ENCODE measurements at places on chromosomes 2 and 18.
A peak's percentile ranks its signal among the peaks of the same experiment; 100 is the strongest.

GRCh38 chr18:26307161-26307773 is 81.0 kb downstream of the TAF4B start:
- peak; percentile 61 for DNase-seq

GRCh38 chr18:50790948-50791347 is 28.9 kb downstream of the MRO start:
- no peak for DNase-seq

- peak; percentile 66 for DNase-seq
These were observed 86.6 kb downstream of the ASB1 start for GRCh38 chr2:238513346-238513745.

GRCh38 chr18:4412286-4412685 is 42.8 kb downstream of the DLGAP1 start:
- no peak for DNase-seq

- DNase-seq, result no peak
These were observed 218.9 kb downstream of the PARD3B start for GRCh38 chr2:204763974-204764703.

DNA sequence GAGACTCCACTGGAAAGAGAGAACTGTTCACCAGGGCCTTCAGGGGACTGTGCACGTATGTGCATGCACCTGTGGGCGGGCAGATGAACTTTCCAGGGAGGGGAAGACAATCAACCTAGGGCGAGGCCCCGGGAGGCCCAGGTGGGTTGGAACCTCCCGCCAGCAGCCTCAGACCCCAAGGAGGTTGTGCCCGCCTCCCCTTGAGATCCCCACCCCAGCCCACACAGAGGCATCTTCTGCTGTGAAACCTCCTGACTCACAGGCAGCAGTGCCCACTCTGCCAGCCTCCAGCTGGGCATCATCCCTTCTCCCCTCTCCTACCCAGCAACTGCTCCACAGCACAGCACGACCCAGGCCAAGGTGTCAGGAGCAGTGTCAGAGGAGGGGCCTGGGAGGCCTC is 54.4 kb downstream of the FAM178B start:
- DNase-seq, result no peak

DNA sequence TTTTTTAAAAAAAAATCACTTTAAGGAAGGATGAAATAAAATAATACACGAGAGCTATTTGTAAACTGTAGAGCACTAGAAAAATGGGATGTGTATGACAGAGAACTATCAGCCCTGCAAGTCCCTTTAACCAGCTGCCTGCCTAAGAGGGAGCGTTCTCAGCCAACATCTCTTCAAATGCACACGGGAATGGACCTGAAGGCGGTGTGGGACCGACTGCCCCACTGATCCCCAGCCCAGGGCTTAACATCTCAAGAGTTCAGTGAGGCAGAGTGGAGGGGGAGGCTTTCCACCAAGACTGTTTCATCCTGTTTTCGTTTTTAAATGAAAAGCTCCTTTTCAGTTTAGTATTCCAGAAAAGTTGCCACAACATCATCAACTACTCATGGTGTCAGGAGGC is 2.2 kb downstream of the INPP4A start:
- DNase-seq, result no peak

DNA sequence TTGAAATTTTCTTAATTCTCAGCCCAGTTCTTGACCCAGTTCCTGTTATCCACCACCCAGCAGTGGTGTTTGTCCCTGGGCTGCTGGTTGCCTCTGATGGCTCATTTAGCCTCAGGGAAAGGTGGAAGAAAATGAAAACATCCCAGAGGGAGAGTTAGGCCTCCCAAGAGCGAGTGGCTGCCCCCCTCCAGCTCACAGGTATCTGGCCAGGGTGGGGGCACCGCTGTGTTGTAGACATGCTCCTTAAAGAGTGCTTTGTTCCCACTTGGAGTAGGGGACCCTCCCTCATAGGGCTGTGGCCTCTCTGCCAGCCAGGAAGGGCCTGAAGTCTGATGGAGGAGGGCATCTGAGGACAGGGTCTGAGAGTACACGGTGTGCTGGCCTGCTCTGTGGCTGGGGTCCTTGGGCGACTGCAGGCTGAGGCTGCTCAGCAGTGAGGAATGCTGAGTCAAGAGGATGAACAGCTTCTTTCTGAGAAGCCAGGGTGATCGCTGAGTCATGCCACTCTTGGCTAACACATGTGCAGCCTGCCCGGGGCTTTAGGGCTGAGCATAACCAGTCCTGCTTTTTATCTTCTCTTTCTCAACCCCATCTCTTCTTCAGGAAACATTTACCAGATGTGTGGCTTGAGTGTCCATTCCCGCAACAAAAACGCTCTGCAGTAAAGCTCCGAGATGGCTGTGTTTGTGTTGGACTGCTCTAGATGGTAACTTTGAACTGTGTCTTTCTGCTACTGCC is 72.3 kb downstream of the IL1R2 start:
- peak; percentile 99 for DNase-seq

DNA sequence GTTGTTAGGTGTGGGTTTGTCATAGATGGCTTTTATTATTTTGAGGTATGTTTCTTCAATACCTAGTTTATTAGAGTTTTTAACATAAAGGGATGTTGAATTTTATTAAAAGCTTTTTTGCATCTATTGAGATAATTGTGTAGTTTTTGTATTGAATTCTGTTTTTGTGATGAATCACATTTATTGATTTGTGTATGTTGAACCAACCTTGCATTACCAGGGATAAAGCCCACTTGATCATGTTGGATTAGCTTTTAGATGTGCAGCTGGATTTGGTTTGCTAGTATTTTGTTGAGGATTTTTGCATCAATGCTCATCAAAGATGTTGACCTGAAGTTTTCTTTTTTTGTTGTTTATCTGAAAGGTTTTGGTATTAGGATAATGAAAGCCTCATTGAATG is 328.2 kb downstream of the ADCYAP1 start:
- no peak for DNase-seq

GRCh38 chr2:11703700-11704099 is 33.7 kb upstream of the NTSR2 start:
- peak; percentile 34 for DNase-seq

GRCh38 chr2:24163601-24164000 is 11.3 kb upstream of the FAM228A start:
- DNase-seq, result no peak

- DNase-seq, result peak; percentile 38
These were observed 138.0 kb downstream of the CTIF start for GRCh38 chr18:48676756-48677368.

- DNase-seq, result no peak
These were observed 189.2 kb downstream of the ZBTB7C start for GRCh38 chr18:48219810-48220499.

GRCh38 chr18:70299393-70299792 is 10.5 kb downstream of the SOCS6 start:
- DNase-seq, result no peak

GRCh38 chr2:200357845-200358244 is 51.4 kb downstream of the SPATS2L start:
- peak; percentile 91 for DNase-seq

DNA sequence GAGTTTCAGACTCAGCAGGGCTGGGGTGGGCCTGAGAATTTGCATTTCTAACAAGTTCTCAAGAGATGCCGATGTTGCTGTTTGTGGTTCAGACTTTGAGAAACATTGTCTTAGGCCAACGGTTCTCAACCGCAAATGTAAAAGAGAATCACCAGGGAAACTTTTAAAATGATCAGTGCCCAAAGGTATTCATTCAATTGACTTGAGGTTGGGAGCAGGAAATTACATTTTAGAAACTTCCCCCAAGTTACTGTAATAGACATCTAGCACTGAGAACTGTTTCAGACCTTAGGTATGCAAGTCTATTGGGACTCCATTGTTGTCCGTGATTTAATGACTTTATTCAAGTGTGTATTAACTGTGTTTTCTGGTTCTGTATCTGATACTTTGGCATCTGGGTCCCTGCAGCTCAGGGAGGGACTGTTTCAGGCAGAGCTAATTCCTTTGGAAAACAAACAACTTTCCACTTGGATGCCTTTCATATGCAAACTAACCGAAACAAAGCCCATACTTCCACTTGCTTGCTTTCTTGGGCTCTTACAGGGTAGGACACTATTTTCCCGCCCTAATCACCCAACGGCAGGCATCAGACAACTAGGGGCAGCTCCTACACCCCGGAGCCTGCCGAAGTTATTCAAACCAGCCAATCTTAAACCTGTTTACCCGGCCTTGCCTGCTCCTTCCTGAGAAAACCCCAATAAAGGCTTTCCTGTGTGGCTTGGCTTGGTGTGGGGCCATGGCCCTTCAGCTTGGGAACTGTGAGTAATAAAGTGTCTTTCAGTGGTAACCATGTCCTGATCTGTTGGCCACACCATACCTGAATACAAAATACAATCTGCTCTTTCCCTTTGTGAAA is 97.6 kb downstream of the POLE4 start:
- peak; percentile 88 for DNase-seq

GRCh38 chr2:141187075-141187439 is 943.8 kb downstream of the LRP1B start:
- DNase-seq, result no peak

GRCh38 chr18:72675394-72675793 is 131.3 kb upstream of the CBLN2 start:
- peak; percentile 5 for DNase-seq

GRCh38 chr2:179393481-179393880 is 128.8 kb upstream of the SESTD1 start:
- peak; percentile 21 for DNase-seq

GRCh38 chr18:79962311-79962710 is 2.1 kb upstream of the HSBP1L1 start:
- peak; percentile 42 for DNase-seq

DNA sequence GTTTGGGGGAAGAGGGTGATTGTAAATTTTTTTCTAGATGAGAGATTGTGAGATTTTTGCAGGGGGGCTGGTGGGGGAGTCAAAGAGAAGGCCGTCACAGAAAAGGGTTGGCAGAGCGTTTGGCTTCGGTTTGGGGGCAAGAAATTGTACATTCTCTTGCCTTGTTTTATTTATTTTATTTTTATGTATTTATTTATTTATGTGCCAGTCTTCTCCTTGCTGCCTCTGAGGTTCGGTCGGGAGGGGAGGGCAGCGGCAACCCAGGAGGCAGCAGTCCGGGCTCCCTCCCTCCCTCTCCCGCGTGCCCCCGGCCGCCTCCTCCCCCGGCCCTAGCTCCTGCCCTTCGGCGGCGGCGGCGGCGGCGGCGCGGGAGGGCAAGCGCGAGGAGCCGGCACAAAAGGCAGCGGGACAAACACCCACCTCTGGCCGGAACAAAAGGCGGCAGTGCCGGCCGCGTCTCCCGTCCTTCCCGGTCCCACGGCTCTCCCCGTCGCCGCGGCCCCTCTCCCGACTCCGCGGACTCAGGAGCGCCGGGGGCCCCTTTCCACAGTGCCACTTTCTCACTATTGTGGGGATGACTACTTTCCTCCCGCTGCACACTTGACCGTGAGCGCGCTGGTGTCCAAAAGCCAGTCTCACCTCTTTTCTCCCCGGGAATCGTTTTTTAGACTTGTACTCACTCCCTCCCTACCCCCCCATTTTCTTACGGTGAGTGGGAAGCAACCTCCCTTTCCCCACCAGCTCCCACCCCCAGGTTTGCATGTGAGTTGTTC is 1.2 kb downstream of the BCL11A start:
- DNase-seq, result peak; percentile 14

DNA sequence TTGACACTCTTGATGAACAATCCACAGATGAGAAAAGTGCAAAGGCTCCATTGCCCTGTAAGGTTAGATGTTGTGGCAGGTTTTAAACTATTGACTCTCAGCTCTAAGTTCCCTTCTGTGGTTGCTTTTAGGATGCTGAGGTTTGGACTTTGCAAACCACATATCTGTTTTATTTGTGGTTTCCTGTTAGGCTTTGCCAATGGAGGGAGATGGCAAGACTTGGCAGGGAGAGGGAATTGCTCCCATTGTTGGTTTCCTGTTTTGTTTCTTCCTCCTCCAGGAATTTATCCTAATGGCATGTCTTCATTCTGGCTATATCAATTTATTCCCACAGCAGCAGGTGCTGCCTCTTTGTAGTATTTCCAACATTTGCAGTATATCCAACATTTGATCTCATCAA is 772.3 kb downstream of the LRRTM4 start:
- no peak for DNase-seq

DNA sequence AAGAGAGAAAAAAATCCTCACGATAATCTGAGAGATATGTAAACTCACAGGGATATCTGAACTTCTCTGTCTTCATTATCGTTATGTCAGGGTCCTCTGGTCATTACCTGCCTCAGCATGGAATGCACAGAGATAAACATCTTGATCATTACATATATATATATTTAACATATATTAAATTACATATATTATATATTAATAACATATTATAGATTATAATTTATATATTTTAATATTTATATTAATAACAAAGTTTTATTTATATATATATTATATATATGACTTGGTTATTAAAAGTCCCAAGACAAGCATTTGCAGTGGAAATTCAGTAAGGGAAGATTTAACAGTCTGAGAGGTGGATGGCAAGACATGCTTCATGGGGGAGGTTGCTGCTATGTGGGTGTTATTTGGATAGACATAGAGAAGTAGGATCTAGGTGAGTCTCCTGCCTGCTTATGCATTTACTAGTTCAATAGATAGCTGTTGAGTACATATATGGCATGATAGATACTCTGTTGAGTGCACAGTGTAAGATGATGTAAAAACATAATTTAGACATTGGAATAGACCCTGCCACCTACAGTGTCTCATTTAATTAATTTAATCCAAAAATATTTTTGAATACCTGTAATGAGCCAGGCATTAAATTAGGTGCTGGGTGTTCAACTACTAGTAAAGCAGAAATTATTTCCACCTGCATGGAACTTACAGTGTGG is 255.2 kb downstream of the RAD51AP2 start:
- no peak for DNase-seq

DNA sequence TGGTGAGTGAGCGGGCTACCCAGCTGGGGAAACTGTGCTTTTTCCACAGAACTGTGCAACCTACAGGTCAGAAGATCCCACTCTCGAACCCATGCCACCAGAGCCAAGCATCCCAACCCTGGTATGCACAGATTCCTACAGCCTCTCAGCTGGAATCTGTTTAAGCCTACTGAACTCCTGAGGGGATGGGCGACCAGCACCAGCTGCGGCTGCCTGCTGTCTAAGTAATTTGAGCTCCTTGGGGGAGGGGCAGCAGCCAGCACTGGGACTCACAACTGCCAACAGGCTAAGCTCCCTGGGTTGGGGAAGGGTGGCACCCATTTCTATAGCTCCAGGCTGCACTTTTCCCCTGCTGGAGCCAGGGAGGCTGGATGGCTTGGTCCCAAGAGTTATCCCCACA is 11.8 kb downstream of the CYP27C1 start:
- peak; percentile 33 for DNase-seq

GRCh38 chr2:239096676-239097427 is 249.0 kb downstream of the TWIST2 start:
- no peak for DNase-seq

- peak; percentile 50 for DNase-seq
These were observed 191.0 kb upstream of the TCF4 start for GRCh38 chr18:55778788-55779690.

DNA sequence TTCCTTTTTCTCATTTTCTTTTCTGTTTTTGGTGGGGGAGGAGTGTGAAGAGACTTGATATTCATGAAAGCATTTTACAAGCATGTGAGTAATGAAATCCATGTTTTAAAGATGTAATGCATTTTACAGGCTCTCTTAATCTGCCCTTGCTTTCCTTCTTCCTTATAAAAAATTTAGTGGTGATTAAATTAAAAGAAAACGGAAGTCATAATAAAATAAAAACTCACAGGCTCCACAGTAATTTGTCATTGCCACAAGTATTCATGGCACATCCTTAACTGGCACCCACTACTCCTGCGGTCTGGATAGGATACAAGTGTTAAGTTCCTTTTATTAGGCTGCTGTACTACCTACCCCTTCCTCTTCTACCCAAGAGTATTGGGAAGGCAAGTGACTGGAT is 241.2 kb downstream of the SLC4A3 start:
- no peak for DNase-seq
